Natural killer cell (primary cell): ENCODE measurements at places on chromosomes 7 and 10.
A peak's percentile ranks its signal among the peaks of the same experiment; 100 is the strongest.

DNA sequence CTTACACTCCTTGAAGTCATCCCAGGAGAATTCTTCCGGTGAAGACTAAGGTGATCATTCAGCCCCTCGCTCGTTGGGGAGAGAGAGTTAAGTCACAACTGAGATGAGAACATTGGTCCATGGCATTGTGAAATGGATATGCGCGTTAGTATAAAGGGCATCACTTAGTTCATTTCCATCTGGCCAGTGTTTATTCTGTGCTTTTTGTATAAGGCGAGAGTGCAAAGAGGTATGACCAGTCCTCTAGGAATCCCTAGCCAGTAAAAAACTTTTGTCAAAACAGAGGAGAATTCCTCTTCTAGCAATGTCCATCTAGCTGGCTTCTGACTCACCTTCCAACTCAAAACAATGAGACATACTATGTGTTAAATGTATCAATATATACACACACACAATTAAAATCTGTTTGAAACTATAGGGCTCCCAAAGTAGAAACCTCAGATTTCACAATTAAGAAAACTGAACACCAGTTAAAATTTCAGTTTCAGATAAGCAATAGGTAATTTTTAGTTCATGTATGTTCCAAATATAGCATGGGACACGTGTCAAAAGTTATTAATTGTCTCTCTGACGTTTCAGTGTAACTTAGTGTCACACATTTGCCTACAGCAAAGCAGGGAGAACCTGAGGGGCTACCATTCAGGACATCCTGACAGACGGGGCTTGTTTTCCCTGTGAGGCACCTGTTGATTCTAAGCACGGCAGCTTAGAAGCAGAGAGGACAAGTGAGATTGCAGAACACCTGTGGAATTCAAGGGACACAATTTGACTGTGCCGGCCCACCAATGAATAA, 158.9 kb downstream of the KLF6 start:
- no peak for DNase-seq

DNA sequence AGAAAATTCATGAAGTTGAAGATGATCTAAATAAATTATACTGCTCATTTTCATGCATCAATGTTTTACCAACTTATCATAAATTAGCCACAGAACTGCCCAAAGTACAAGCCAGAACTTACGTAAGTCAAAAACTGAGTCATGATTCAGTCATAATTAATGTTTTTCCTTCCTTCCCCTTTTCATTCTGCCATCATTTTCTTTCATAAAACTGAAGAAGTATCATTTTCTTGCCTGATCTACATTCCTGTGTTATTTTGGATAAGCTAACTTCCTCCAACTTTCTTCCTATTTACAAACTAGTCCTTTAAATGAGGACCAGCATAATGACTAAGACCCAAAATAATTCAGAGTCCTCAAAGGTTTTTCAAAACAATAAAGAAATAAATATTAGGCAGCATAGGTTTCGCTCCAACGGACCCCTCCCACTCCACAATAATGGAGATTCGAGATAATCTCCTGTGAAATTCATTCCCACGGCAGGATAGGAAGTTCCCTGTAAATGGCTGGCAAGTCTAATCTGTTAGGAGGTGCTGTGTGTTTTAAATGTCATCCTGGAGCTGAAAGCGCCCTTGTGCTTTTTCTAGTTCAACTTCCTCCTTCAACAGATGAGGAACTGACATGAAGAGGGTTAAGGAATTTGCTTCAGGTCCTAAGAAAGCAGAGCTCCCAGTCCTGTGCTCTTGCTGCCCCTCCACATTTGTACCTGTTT, 218.9 kb downstream of the DOCK4 start:
- DNase-seq = no peak

DNA sequence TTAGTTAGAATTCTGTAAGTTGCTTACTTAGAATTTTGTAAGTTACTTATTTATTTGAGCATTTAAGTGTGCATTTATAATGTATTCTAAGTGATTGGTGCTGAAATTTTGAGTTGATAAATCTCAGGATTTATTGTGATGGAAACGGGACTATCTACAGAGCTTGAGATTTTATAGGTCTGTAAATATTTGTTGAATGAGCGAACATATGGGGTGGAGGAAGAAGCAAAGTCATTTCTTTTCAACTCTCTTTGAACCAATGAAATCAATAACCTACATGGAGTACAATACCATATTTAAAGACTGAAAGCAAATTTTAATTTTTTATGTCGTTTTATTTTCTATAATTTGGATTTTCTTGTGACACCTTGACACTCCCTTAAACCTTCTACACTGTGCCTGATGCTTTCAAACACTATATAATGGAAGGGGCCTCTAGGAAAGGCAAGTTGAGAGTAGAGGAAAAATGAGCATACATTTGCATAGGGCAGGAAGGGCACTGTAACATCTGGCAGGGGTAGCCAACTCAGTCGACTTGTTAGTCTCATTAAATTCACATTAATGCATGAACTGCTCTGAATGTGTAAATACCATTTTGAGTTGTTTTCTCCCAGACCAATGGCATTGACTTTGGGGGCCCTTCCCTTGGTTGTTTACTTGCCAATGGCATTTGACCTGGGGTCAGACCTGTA, 204.2 kb downstream of the DYNC1I1 start:
- DNase-seq = no peak

- no peak for DNase-seq
These were observed 2.0 kb downstream of the RELN start for GRCh38 chr7:103987451-103987850.

GRCh38 chr7:35777121-35777520, 23.7 kb upstream of the SEPTIN7 start:
- no peak for DNase-seq

DNA sequence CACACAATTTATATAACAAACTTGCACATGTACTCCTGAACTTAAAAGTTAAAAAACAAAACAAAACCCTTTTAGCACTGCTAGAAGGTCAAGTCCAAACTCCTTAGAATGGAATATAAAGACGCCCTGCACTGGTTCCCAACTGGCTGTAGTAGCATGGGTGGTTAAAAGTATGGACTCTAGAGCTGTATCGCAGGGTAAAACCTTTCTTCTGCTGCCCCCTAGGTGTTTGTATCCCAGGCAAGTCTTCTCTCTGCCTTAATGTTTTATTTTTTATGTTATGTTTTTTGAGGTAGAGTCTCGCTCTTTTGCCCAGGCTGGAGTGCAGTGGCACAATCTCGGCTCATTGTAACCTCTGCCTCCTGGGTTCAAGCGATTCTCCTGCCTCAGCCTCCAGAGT, 35.2 kb downstream of the LSMEM1 start:
- DNase-seq = no peak

DNA sequence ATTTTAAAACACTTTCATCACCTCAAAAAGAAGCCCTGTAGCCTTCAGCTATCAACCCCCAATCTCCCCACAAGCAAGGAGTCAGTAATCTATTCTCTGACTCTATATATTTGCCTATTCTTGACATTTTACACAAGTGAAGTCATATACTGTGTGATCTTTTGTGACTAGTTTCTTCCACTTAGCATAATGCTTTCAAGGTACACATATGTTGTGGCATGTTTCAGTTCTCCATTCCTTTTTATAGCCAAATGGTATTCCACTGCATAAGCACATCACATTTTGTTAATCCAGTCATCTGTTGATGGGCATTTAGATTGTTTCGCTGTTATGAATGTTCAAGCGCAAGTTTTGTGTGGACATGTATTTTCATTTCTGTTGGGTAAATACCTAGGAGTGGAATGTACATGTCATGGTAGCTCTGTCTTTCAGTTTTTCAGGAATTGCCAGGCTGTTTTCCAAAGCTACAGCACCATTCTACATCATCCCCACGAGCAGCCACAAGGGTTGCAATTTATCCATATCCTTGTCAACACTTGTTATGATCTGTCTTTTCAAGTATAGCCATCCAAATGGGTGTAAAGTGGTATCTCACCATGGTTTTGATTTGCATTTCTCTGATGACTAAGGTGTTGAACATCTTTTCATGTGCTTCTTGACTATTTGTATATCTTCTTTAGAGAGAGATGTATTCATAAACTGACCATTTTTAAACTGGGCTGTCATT, 405.6 kb downstream of the KCNMA1 start:
- no peak for DNase-seq

- DNase-seq = no peak
These were observed 95.5 kb upstream of the AGK start for GRCh38 chr7:141455723-141456122.

DNA sequence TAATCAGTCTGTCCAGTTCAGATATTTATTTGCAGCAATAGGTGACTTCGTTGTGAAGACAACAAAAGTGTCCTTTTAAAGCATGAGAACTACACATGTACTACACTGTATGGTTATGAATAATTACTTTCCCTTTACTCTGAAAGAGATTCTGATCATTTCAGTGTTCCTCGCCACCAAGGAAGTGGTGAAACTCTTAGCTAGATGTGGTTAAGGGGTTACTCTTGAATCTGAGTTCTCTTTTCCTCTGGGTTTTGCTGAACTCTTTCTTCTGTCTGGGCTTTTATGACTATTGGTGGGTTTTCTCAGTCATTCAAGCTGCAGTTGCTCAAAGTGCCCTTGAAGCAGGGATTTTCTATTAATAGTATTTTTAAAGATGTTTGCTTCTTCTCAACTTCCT, 127.9 kb upstream of the SEM1 start:
- peak; percentile 68 for DNase-seq

- no peak for DNase-seq
These were observed 68.6 kb upstream of the EFCAB10 start for GRCh38 chr7:105649727-105650381.

DNA sequence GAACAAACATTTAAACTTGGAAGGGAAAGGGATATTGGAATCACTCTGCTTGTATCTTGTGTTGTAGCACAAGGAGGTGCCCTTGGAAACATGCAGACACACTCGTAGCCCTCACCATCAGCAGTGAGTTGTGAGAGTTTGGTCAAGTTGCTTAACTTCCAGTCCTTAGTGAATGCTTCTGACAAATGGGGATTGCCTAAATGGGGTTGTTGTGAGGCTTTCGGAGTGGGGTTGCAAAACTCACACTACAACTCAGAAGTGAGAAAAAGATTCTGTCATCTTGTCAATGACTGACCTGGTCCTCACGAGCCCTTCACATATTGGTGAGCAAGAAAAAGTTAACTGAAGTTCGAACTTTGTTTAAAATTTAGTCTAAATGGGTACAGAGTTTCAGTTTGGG, 29.0 kb upstream of the GSDME start:
- DNase-seq = no peak

DNA sequence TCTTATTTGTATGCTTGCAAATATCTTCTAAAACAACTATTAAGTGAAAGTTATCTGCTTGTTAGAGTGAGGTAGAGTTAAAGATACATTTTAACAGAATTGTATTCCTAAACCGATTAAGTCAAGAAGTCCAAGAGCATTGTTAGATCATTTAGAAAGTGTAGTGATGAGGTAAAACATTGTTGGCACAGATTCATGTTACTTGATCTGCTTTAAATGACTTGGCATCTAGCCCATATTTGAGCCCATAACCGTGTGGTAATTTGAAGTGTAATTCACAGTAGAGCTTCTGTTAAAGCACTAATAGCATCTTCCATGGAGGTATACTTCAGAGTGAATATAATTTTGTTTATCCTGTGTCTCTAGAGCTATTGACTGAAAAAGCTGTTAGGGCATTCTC, 62.1 kb downstream of the PTEN start:
- DNase-seq = no peak

- no peak for DNase-seq
These were observed 2.7 kb upstream of the CUL2 start for GRCh38 chr10:35092851-35093250.

- DNase-seq = no peak
These were observed 1168.7 kb upstream of the AUTS2 start for GRCh38 chr7:68429411-68430117.

DNA sequence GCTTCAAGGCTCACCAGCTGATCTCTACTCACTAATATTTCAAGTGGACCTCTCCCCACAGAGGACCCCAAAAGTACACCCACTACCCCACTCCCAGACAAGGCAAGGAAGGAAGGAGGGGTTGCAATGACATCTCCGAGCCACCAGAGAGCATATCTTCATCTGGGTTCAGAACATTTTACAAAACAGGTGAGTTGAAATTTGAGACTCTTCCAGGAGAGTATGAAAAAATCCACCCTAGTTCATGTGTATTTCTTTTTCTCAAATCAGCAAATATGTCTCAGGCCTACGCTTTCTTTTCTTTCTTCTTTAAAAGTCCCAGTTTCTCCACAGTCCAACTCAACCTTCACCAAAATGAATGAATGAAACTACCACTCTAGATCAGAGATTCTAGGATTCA, 61.9 kb downstream of the SGMS1 start:
- peak; percentile 50 for DNase-seq

- DNase-seq = peak; percentile 68
These were observed 51.2 kb upstream of the LAMB4 start for GRCh38 chr7:108181073-108181985.

DNA sequence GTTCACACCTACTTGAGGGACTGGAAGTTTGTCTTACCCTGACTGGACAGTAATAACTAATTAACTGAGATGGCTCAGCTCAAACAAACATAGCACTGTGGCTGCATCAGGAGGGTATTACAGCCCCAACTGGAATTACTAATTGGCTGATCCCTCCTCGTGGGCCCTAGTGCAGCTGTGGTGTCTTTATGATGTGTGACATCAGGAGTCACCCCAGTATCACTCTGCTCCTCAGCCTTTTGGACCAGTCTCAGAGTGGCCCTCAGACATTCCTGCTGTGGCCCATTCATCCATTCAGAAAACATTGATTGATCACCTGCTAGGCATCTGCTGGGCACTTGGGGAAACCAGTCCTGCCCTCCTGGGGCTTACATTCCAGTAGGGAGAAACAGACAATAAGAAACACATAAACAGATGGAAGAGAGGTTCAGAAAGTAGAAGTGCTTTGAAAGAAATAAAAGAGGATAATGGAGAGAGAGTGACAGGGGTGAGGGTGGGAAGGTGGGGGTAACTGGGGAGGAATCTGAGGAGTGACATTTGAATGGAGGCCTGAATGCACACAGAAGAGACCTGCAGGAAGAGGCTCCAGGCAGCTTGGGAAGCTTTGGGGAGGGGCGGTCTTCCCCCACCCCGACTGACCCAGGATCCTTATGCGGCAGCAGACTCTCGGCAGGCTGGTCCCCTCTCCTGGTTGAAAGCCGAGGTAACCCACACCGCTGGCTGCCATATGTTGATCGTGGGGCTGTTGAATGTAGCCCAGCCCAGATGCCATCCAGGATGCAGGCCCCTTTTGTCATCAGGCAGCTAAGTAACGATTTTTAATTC, 113.1 kb downstream of the C10orf105 start:
- DNase-seq = no peak

DNA sequence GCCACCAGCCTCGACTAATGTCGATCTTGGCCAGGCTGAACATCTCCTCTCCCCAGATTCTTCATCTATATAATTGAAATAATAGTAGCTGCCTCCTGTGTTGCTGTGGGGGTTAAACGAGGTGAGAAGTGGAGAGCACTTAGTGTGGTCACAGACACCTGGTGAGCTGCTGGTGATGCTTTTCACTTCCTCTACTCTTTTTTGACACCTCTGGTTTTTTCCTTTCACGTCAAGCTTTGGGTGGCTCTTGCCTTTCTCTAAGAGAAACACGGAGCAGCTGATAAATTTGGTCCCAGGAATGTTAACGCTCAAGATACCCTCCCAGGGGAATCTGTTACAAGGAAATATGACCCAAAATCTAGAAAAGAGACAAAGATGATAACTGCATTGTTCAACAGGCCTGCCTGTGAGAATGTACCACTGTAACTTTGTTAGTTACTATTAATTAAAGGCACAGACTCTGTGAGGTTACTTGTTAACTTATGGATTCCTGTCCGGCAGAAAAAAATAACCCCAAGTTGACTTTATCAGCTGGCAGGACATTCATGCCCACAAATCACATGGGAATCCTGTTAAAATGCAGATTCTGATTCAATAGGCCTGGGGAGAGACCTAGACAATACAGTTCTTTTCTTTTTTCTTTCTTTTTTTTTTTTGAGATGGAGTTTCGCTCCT, 9.5 kb upstream of the NPFFR1 start:
- peak; percentile 34 for DNase-seq

GRCh38 chr10:67666416-67667034, 29.5 kb downstream of the CTNNA3 start:
- DNase-seq = peak; percentile 48
